NCI-H1417 (cell line): ENCODE measurements at places on chromosomes 11 and 22.

DNA sequence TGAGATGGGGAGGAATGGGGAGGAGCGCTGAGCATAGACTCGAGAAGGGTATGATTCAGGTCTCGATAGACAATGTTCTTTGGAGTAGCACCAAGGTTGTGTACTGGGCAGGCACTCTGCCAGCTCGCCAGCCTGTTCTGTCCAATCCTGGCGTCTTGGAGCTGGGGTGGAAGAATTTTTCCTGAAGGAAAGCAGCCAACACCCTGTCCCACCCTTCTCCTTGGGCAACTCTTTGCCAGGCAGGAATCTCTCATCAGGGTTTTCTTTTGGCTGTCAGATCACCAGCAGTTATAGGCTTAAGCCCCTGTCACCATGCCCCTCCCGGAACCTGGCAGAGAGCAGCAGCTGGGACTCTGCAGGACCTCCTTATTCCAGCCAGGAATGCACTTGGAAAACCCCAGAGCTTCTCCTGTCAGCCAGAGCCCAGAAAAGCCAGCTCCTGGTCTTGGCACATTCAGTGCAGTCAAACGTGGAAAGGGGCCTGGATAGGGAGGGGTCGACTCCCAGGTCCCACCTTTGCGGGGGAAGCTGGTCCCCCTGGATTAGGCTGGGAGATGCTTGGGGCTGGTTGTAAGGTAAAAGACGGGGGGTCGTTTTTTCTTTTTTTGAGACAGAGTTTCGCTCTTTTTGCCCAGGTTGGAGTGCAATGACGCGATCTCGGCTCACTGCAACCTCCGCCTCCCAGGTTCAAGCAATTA, 14.4 kb upstream of the SPTBN2 start:
- DNase-seq, result no peak

- no peak for DNase-seq
Measured at GRCh38 chr11:117255966-117256365, 23.5 kb downstream of the RNF214 start.

DNA sequence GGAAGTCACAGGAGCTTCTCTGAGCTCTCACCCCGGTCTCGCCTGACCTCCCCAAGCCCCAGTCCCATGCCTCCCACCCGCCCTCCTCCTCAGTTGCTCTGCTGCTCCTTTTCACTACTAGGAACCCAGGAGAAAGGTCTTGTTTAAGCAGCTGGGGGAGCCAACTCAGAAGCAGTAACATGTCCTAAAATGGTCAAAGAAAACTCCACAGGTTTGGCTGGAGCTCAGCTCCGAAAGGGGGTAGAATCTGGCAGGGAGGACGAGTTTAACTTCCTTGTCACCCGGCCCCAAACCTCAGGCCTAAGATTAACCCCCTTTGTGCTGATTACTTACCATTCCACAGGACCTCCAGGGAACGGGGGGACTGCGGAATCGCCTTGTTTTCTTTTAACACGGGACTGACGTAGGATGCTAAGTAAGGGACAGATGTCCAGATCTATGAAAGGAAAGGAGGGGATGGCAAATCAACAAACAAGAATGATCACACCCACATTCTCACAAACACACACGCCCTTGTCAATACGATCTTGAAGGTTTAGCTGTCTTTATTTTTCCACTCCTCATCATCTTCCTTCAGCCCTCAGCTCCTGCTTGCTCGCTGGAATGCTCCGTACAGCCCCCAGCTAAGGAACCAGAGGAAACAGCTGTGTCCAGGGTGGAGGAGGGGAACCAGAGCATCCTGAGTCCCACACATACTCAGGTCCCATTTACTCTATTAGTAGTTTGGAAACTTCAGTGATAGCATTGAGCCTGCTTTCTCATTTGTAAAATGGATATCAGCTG, 13.5 kb downstream of the PCSK7 start:
- DNase-seq, result no peak

GRCh38 chr11:12692229-12693075, 18.2 kb downstream of the TEAD1 start:
- DNase-seq, result peak; percentile 17

GRCh38 chr11:3660960-3661359, 10.2 kb downstream of the CHRNA10 start:
- no peak for DNase-seq

DNA sequence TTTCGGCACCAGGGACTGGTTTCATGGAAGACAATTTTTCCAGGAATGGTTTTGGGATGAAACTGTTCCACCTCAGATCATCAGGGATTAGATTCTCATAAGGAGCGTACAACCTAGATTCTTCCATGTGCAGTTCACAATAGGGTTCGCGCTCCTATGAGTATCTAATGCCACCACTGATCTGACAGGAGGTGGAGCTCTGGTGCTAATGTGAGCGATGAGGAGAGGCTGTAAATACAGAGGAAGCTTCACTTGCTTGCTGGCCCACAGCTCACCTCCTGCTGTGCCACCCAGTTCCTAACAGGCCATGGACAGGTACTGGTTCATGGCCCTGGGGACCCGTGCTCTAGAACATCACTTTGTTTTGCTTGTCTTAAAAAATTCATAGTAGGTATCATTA, 41.8 kb upstream of the AMPD3 start:
- no peak for DNase-seq

DNA sequence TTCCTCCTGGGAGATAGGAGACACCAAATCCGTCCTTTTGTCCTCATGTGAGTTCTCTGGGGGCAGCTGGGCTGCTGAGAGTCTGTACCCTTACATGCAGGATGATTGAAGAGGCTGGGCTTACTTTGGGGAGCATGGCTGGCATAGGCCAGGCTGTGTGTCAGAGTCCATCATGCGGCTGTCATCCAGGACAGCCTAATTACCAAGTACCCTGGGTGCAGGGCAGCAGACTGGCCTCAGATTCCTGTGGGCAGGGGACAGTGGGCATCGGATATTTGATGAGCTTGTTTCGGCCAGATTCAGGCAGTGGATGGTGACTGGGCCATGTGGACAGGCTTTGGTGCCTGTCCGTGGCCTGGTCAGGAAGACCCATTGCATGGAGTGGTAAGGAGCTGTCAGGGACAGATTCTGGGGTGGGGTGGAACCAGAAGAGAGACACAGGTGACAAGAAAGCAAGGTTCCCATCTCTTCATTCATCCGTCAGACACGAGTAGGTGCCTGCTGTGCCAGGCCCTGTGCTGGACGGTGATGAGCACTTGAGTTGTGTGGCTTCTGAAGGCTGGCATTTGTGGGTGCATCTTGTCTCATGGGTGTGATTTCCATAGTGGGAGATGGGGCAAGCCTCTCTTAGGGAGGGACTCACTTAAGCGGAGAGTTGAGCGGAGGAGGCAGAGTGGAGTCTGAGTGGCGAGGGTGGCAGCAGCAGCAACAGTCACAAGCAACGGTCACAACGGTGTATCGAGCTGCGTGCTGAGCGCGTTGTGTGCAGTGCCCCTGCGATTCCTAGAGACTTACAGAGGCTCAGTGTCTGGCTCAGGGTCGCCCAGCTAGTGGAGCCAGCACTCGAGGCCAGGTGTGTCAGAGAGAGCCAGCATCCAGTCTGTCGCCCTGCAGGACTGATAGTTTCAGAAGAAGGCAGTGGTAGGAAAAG, 48.7 kb downstream of the TBC1D22A start:
- DNase-seq, result no peak

GRCh38 chr11:116851626-116852025, 14.2 kb upstream of the APOA1 start:
- DNase-seq, result no peak

GRCh38 chr11:104549019-104549418, 349.2 kb downstream of the CASP12 start:
- no peak for DNase-seq

- no peak for DNase-seq
Measured at GRCh38 chr11:73011126-73011817, 130.8 kb downstream of the FCHSD2 start.

DNA sequence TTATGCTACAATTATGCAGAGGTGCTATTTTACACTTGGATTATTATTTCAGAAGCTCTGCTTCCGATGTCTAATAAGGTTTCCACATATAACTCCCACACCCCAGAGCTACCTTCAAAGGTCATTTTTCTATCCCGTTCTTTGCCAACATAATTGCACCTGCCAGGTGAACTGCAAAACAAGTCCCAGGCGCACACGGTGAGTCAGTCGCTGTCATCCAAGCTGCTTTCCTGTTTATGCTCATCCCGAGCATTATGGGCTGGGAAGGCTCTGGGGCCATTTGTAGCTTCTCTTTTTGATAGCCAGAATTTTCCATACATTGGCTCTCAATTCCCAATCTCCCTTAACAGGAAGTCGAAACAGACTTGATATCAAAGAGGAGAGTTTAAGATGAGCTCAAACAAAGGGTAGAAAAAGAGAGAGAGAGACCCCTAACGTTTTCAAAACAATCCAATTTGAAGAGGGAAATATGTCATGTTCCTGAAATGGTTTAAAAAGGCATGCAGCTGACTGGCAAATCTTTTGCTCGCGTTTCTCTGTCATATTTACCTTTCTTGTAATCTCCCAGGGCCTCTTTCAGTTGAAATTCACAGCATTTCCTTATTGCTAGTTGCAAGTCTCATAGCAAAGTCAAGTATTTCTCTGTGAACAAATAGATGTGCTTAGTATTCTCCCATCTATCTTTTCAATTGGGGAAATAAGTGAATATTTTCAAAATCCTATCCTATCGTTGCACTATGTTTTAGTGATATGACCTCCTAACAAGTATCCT, 815.9 kb downstream of the KCNA4 start:
- no peak for DNase-seq

GRCh38 chr11:36257351-36257750, 31.9 kb downstream of the COMMD9 start:
- DNase-seq, result no peak

DNA sequence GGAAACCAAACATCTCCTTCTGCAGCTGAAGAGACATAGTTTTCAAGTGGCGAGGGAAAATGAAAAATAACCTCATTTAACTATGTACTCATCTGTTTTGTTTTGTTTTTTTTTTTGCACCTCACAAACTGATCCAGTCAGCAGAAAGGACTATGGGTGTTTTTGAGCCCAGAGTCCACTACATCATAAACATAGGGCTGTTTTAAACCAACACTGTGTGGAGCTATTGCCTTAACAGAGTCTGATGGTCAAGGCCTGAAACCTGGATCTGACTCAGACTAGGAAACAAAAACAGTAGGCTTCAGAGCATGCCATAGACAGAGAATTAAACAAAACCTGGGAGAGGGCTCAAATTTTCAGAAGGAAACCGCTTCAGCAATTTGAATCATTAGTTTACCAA, 99.3 kb upstream of the FSHB start:
- no peak for DNase-seq

DNA sequence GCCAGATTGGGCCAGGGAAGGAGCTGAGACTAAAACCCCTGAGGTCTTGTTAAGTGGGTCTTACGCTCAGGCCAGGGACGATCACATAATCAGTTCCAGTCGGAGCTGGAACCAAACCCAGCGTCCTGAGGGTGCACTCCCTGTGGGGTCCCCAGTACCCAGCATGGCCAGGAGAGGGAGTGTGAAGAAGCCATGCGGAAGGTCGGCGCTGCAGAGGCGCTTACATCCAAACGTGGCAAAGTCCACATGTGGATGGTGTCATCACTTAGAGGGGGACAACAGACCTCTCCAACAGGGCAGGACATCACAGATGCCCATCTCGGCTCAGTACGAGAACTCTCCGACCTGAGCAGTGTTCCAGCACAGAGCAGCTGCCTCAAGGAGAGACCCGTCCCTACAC, 8.3 kb downstream of the ATP5MGL start:
- no peak for DNase-seq

- DNase-seq, result no peak
Measured at GRCh38 chr11:8239040-8239439, 24.6 kb downstream of the LMO1 start.

DNA sequence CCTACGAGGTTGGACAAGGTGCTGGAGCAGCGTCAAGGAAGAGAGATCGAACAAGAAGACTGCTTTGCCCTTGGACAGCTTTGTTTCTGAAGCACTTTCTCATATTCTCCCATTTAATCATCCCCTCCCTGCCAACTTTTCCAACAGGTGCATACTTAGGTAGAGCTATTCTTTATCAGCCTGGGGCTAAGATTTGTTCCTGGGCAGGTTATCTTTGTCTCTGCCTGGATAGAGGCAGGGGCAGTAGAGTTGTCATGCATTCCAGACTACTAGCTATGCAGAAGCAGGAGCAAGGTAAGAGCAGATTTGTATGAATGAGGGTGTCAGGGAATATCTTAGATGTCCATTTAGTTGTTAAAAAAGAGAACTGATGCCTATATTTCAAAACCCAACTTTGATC, 82.3 kb downstream of the PTPRJ start:
- DNase-seq, result no peak

DNA sequence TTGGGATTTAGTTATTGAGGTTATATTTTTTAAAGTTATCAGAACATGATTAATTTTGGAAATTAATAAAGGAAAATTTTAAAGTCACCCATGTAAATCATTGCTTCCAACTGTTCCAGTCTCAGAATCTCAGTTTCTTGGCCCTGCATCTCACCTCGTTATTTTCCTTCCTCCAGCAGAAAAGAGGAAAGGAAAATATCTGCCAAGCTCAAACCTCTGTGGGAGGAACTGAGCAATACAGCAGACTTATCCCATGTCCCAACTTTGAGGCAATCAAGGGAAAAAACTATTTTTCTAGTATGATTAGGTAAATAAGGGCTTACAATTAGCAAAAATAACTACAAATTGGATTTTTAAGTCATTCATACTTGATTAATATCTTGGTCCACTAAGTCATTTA, 30.1 kb downstream of the ELMOD1 start:
- DNase-seq, result no peak

DNA sequence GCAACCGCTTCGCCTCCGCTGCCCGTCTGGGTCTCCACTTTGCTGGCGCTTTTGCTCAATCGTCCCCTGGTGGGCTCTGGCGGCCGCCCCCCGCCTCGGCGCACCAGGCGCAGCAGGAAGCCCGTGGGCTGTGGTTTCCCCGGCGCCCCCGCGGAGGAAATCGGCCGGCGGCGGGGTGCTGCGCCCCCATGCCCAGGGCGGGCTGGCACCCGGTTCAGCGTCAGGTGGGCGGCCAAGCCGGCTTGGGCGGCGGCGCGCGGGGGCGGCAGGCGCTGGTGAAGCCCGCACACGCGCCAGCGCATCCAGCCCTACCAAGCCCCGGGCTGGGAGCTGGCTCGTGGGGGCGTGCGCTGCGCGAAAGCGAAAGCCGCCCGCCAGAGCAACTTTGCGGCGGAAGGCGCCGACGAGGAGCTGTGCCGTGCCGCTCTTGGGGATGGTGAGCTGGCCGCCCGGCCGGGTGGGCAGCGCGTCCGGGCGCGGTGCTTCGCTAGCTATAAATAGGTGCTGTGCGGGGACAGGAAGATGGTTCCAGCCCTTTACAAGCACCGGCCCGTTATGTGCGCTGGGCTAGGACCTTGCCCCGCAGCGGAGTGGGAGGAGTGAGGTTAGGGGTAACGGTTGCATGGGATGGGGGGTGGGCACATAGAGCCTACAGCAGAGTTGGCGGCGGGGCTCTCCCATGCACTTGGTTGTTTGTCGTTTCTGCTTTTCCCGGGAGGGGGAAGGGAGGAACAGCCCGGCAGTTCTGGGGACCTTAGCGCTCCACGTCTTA, 25.0 kb upstream of the SUSD2 start:
- peak; percentile 62 for DNase-seq

GRCh38 chr11:94786264-94787126, 18.3 kb downstream of the AMOTL1 start:
- DNase-seq, result no peak

GRCh38 chr22:40030758-40031095, 36.0 kb downstream of the FAM83F start:
- DNase-seq, result no peak
